ENCODE measurements at places on chromosomes 11 and 22.

- DNase-seq = peak; percentile 53
These were observed 53.6 kb downstream of the BCR start for GRCh38 chr22:23233752-23234408.

DNA sequence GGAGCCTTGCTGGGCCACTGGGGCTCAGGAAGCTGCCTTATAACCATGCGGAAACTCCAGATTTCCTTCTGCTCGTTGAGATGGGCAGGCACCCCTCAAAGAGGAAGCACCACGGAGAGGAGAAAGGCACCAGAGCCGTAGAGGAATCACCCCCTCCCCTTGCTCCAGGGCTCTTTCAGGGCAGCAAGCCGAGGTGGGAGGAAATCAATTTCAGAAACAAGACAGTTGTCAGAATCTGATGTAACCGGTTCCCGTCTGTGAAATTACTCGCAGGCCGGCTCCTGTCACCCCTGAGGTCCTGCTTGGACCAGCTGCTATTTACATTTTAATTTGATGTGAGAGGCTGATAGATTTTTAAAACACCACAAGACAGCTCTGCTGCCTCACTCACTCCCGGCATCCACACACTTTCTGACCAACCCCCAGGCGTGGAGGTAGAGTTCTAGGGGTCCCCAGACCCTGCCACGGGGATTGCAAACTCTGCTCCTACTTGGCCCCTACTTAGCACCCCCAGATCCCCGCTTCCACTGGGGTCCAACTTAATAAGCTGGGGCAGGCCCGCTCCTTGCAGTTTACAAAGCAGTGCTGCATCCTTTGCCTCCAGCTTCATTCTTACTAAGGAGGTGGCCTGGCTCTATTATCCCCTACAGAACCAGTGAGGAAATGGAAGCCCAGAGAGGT lies 162.5 kb downstream of the CEP164 start:
- no peak for DNase-seq

DNA sequence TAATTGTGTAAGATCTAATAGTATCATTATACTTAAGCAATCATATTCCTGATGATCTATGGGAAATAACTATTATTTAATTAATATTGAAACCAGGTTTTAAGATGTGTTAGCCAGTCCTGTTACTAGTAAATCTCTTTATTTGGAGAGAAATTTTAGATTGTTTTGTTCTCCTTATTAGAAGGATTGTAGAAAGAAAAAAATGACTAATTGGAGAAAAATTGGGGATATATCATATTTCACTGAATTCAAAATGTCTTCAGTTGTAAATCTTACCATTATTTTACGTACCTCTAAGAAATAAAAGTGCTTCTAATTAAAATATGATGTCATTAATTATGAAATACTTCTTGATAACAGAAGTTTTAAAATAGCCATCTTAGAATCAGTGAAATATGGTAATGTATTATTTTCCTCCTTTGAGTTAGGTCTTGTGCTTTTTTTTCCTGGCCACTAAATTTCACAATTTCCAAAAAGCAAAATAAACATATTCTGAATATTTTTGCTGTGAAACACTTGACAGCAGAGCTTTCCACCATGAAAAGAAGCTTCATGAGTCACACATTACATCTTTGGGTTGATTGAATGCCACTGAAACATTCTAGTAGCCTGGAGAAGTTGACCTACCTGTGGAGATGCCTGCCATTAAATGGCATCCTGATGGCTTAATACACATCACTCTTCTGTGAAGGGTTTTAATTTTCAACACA lies 6.4 kb downstream of the BIRC3 start:
- DNase-seq = no peak

- peak; percentile 24 for DNase-seq
These were observed at the start of gene LRP5 for GRCh38 chr11:68312117-68312779. TSS of gene LRP5 (plus strand) at chr11:68312591. CDS start at chr11:68312715, 124 bp downstream.

- no peak for DNase-seq
These were observed 9.3 kb upstream of the CEP295 start for GRCh38 chr11:93652161-93652597.

DNA sequence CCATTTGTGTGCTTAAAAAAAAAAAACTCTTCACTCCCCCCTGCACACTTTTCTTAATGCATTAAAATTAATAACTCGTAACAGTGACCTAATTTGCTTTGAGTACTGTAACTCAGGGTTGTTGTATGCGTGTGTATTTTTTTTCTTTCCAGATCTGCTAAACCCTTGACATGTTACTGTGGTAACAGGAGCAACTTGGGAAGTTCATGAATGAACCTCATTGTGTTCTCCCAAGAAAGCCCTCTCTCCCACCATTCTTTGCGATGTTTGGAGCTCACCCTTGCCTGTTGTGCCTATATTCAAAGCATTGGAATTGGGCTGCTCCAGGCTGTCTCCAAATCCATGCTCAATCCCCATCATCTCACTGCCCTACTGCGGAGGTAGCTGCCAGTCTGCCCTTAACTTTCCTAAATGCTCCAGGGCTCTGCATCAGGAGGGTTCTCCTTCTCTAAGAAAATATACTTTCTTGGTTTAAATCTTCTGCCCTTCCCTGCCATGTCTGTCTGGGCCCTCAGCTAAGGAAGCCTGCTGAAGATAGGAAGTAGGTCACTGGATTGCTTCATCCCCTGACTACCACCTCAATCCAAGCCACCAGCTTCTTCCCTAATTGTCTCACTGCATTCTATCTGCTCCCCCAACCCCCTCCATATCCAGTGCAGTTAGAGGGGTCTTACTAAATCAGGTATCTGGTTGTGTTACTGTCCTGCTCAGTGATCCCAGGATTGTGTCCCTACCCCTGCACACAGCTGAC lies 70.3 kb downstream of the KIRREL3 start:
- DNase-seq = no peak

- no peak for DNase-seq
These were observed 50.2 kb upstream of the PICALM start for GRCh38 chr11:86119077-86119476.

DNA sequence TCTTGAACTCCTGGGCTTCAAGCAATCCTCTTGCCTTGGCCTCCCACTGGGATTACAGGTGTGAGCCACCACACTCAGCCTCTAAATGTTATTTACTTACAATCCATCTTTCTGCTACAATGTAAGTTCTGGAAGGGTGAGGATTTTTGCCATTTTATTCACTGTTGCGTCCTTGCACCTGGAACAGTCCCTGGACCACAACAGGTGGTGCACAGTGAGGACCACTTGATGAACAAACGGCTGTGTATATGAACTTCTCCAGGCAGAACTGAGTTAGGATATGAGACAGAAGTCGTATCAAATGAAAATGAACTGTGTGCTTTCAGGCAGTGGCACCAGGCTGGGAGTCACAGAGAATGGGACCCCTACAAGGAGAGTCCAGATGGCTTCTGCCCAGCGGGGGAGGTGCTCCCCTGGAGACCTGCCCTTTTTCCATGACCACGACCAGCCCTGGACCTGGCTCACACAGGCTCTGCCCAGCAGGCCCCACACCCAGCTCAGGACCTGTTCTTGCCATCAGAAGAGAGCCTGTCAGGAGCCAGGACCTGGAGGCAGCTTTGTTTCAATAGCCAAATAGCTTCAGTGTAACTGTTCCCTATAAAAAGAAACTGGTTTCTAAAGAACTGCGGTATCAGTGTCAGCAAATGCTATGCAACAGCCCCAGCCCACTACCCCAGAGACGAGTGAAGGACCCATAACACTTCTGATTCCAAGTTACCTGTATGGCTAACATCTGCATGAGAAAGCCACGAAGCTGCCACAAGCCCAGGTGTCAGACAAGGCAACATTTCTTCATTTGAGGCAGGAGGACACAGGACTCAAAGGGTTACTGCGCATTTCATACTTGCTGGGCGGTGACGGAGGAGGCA lies 104.9 kb downstream of the MICAL3 start:
- no peak for DNase-seq
